ENCODE measurements at places on chromosomes 6 and 20.

- peak; percentile 34 for DNase-seq
Observed at GRCh38 chr20:21534453-21534852, 20.6 kb upstream of the NKX2-2 start.

- no peak for DNase-seq
Observed at GRCh38 chr6:100704961-100705360, 176.2 kb downstream of the ASCC3 start.

DNA sequence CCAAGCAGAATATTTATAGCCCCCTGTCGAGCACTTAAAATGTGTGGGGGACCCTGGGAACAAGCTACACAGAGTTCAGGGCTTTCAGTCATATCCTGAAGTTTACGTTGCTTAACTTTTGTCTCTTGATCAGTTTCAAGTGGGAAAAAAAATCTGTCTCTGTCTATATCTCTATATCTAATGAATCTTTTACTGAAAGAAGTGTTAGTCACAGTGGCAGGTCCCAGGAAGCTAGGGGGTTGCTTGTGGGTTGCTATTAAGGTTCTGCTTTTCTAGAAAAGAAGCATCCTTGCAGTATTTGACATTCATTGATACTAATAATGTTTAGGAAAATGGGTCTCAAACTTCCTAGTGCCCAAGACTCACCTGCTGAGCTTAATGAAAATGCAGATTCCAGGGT is 76.7 kb upstream of the CLDN20 start:
- DNase-seq: no peak

GRCh38 chr20:49699200-49699992 is 14.3 kb downstream of the B4GALT5 start:
- no peak for DNase-seq

DNA sequence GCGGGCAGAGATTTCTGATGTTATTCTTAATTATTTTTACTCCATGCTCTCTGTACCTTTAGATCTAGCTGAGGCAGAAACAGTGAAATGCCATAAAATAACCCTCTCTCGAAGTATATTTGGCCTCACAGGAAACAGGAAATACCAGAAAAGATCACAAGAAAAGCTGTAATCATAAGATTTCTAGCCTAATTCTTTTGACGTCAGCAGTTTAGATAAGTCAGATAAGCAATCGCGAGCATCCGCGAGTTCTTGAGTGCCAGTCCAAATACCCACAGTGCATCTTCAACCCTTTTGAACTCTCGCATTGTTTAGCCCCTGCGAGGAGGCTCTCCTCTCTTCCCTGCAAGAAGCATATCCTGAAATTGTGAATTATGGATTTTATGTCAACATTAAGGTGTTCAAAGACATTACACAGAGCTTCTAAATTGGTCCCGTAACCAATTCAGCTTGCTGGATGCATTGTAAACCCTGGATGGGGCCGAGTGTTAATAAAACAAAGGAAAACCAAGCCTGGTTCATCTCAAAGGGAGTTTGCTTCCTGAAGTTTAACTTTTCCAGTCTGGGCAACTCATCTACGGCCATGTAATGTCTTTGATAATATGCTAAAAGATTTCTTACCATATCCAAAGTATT is 198.9 kb downstream of the MTFR2 start:
- DNase-seq: no peak

GRCh38 chr6:168369786-168370185 is 50.2 kb upstream of the DACT2 start:
- DNase-seq: no peak

GRCh38 chr6:39770446-39770845 is 21.7 kb upstream of the DAAM2 start:
- DNase-seq: peak; percentile 81

- no peak for DNase-seq
Observed at GRCh38 chr6:160085226-160085625, 36.4 kb upstream of the SLC22A1 start.

- DNase-seq: no peak
Observed at GRCh38 chr6:139439349-139439748, 64.9 kb upstream of the CITED2 start.

- DNase-seq: no peak
Observed at GRCh38 chr6:122564230-122564629, 46.0 kb upstream of the PKIB start.

DNA sequence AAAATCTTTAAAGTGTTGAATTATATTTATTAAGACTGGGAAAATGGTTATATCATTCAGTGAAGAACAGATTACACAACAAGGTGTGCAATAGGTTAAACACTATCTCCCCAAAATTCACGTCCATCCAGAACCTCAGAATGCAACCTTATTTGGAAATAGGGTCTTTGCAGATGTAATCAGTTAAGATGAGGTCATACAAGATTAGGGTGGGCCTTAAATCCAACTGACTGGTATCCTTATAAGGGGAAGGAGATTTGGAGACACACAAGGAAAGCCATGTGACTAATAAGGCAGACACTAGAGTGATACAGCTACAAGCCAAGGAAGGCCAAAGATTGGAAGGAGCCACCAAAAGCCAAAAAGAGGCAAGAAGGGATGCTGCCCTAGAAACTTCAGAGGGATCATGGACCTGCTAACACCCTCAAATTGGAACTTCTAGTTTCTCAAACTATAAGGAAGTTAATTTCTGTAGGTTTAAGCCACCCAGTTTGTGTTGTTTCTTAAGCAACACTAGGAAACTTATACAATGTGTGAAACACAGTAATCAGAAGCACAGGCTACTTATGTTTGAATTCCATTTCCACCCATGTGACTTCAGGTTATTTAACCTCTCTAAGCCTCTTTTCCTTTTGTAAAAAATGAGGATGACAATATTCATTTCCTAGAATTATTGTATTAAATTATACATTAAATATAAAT is 16.9 kb downstream of the ILRUN start:
- DNase-seq: peak; percentile 91

- DNase-seq: no peak
Observed at GRCh38 chr20:4418141-4418540, 303.6 kb upstream of the PRND start.

DNA sequence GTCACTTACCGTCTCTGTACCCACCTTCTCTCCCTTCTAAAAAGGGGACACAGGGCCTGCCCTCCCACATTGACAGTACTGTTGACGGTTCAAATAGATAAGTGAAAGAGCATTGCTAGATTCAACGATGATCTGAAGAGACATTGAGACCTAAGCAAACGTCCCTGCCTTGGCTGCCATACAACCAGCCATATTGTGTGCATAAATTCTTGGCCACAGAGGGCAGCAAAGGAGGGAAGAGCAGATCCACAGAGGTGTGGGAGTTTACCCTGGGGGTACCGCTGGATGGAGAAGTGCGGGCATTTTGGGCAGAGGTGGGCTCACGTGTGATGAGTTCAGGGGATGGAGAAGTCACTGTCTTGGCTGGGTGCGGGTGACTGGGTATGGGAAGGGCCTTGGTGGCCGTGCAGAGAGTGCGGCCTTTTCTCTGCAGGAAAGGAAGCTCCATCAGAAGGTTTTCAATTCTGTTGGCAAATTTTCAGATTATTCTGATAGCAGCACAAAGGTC is 85.6 kb downstream of the POPDC3 start:
- DNase-seq: no peak

Data from NCI-H82 (cell line).